ENCODE measurements at places on chromosomes 11 and 22. TPM values are rescaled to one million over a fixed set of nuclear protein-coding genes. Genes with fewer than 3 reads are reported as not detected.

DNA sequence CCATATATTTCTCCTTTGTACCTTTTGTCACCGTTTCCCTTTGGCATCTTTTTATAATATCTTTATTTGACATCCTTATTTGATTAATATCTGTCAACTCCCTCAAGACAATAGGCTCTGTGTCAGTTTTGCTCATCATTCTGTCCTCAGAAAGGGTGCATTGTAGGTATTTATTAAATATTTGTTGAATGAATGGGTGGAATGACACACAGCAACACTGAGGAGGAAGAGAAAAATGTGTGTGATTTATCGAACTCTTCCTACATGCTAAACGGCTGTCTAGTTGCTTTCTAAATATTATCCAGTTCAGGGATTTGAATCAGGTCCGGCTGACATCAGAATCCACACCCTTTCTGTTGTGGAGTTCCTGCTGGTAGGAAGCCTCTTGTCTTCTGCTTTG lies 98.2 kb downstream of the NAV2 start:
- H3K4me3 ChIP-seq = no peak overlapping the region
- no peak for DNase-seq
- no peak overlapping the region for H3K27ac ChIP-seq
- no peaks in the 10 kb centered on the region for H3K27me3 ChIP-seq

GRCh38 chr11:113272927-113273615 lies 41.3 kb upstream of the TTC12 start:
- H3K36me3 ChIP-seq = no peaks in the 10 kb centered on the region
- H3K4me1 ChIP-seq = no peaks in the 10 kb centered on the region
- no peak overlapping the region for H3K4me3 ChIP-seq
- no peak for DNase-seq
- no peak overlapping the region for H3K27ac ChIP-seq
- no peaks in the 10 kb centered on the region for H3K27me3 ChIP-seq

GRCh38 chr11:21190181-21190580 lies 520.8 kb downstream of the NELL1 start:
- no peak for DNase-seq
- no peaks in the 10 kb centered on the region for H3K36me3 ChIP-seq
- no peaks in the 10 kb centered on the region for H3K4me1 ChIP-seq

The PGA5 gene
- total RNA-seq = not detected

The UPB1 gene
- total RNA-seq = 126 TPM
